ENCODE measurements at places on chromosomes 2 and 18.

GRCh38 chr2:127659408-127660290, 13.7 kb downstream of the GPR17 start:
- no peak for DNase-seq

DNA sequence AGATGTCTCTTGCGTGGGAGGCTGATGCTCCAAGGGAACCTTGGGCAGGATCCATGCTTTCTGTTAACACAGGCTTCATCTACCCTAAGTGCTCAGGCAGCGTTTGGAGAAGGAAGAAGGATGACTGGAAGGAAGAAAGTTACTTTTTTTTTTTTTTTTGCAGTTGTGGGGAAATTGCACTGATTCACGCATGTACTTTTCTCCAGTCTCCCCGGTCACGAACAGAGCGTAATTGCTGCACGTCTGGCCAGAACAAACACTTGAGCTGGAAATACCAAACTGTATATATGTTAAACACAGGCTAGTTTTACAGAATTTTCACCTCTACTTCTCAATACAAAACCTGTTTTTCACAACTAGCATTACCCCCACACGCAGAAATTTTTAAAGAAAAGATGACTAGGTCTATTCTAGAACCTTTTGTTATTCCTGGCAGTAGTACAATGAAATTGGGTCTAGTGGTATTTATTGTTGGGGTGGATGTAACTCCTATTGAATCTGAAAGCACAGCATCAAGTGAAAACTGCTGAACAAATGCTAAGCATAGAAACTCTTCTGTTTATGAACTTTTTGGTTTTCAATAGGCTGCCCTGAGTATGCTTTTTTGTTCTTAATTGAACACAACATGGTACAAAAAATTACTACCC, 9.3 kb upstream of the SCYGR5 start:
- DNase-seq: no peak

DNA sequence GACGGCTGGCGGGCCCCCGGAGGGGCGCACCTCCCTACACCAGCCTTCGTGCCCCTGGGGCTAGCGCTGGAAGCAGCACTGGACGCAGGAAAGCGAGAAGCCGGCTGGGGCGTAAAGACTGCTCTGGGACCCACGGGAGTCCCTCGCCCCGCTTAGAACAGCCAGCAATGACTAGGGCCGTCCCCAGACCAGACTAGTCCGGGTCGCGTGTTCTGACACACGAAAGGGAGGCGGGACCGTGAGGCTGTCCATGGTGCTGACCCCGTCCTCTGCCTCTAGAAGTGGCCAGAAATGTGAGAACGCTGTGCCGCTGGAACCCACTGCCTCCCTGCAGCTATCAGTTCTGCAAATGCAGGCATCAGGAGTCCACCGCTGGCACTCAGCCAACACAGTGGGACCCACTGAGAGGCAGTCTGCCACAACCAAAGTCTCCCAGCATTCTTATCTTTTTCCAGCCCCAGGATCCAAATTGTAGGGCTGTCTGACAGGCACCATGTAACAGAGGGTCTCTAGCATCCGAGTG, at the start of gene UCN:
UCN (minus strand) TSS at position 87 of the 523 bp plus-strand sequence. CDS start 550 bp downstream, outside the sequence.
- no peak for DNase-seq

DNA sequence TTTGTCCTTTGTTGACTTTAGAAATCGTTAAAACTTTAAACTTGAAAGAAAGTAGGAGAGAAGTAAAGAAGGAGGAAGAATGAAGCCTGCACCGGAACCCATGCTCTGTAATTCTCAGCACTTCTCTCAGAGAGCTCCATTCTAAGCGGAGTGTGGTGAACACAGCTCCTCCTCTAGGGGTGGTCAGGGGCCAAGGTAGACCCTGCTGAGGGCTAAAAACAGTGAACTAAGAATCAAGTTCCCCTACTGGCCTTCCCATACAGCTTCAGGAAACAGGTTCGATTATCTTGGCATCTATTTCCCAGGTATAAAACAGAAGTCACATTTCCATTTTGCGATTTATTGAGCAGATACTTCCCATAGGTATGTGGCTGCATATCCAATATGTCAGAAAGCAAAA, 92.7 kb upstream of the ASAP2 start:
- no peak for DNase-seq

DNA sequence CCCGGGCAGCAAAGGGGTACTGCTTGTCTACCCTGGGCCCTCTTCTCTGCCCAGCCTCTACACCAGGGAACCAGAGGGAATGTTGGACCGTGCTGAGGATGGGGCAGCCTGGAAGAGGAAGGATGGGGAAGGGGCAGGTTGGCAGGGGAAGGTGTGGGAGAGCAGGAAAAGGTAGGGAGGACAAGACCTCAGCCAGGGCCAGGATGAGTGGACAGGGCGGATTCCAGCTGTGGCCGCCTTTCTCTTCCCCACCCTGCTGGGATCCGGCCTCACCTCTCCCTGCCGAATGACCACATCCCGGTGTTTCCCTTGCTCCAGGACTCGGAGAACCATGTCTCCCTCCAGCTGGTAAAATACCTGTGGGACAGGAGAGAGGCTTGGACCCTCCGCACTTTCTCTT, 8.9 kb downstream of the HAAO start:
- DNase-seq: no peak

DNA sequence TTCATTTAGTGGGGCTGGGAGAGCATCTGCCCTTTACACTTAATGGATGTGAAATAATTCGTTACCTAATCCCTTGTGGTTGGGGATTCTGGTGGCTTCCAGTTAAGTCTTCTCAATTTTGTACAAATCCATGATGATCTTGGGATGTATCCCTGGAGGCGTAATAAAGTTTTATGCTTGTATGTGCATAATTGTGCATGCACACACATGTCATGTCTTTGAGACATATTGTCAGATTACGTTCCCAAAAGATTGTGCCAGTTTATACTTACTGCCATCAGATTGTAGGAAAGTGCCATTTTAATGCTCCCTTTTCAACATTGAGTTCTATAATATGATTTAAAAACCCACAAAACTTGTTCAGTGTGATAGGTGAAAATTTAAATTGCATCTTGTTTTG, 60.8 kb downstream of the CHRNA1 start:
- no peak for DNase-seq

GRCh38 chr2:224276251-224276650, 125.7 kb downstream of the FAM124B start:
- DNase-seq: no peak

GRCh38 chr2:85199698-85200097, 66.5 kb downstream of the TCF7L1 start:
- no peak for DNase-seq

DNA sequence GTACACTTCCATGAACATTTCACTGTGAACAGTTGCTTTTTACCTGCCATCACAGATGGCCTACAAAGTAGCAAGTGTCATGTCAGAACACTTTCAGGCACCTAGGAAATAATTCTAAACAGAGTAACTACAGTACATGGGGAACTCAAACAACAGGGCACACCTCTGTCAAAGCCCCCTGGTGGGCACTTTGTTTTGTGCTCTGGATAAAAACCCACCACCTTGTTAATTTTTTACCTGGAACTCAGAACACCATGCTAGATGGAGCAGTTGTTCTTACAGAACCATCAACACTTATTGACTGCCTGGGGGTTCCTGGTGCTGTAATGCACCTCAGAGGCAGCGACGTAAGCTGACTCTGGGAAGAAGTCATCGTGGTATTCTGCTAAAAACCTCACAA, 2.3 kb downstream of the MSL3B start:
- no peak for DNase-seq

- no peak for DNase-seq
These were observed 77.3 kb downstream of the AGAP1 start for GRCh38 chr2:235570966-235571692.

- no peak for DNase-seq
These were observed 300.9 kb upstream of the FBXO11 start for GRCh38 chr2:48207201-48207641.

- no peak for DNase-seq
These were observed 56.4 kb downstream of the FAM168B start for GRCh38 chr2:131036696-131037397.

- DNase-seq: no peak
These were observed 58.2 kb downstream of the LONRF2 start for GRCh38 chr2:100264121-100264520.

DNA sequence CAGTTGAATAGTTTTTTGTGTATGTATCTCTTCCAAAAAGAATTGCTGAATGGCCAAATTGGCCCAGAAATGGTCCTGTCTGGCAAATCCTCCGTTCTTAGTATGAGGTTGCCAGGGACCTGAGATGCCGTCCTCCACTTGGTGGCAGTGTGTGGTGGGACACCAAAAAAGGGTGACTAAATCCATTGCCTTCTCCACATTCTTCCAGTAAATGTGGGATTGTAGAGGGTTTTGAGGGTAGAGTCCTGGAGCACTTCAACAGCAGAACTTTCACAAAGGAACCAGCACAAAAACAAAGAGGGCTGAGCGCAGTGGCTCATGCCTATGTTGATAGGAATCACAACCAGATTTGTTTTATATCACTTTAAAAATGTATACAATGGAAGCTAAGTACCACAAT, 199.9 kb downstream of the BCL2 start:
- DNase-seq: no peak

GRCh38 chr2:24328010-24328409, 32.3 kb downstream of the ITSN2 start:
- no peak for DNase-seq

DNA sequence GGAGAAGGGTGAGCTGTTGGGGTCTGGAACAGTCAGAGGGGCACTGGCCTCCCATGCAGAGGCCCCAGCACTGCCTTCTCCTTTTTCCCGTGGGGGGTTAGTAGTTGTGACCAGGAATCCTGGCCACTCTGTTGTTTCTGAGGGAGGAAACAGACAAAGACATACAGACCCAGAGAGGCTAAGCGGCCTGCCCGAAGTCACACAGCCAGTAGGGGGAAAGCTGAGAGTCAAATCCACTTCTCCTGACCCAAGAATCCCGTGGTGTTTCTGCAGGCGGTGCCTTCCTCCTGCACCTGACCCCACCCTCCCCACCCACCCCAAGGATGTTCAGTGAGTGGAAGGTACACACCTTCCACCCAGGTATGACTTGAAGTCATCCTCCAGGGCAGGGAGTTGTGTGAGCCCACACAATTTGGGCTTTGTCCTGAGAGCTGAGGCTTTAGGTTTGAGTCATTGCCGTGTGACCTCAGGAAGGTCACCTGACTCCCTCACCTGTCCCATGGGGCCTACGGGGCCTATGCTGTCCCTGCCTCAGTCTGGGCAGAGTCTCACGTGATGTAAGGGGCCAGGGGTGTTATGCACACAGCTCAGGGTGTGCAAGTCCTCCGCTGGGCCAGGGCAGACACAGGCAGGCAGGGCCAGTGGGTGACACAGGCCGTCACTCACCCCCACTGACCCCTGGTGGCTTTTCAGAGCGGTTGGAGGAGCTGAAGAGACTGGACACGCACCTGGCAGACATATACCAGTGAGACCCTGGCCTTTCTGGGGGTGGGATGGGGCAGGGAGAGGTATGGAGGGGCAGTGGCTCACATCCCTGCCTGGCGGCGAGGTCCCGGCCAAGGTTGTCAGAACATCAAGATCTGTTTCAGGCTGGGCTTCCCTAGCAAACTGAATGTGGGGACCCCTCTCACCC, 5.0 kb downstream of the NT5DC4 start:
- no peak for DNase-seq

All from caudate nucleus (tissue), 63 donors.